ENCODE measurements at places on chromosomes 16 and 17.
A peak's percentile ranks its signal among the peaks of the same experiment; 100 is the strongest.

DNA sequence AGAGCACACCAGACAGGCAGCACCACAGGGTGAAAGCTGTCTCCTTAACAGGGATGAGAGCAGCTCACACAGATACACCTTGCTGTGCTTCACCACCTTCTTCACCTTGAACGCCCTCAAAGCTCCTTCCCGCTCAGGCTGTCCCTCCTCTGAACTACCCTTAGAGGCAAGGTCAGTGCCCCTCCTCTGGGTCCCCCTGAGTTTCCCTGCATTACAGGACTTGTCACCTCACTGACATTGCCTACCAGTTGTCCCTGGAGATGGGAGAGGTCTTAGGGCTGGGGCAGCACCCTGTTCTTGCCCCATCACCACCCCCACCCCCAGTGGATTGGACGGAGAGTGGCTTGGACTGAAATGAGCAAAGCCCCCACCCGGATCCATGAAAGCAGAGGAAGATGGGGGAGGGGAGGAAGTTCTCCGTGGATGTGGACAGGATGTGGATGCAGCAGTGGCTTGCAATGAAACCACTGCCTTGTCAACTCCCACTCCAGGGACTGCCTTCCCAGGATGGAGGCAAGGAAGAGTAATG, 73.2 kb upstream of the CDH5 start:
- DNase-seq, result no peak

GRCh38 chr16:67244387-67245185, 2.7 kb downstream of the FHOD1 start:
- DNase-seq, result peak; percentile 94

GRCh38 chr17:80308692-80309517, 48.3 kb downstream of the RNF213 start:
- no peak for DNase-seq

GRCh38 chr17:6425407-6425806, 9.5 kb downstream of the AIPL1 start:
- DNase-seq, result no peak

GRCh38 chr16:31696968-31697743, 169.5 kb downstream of the AHSP start:
- DNase-seq, result peak; percentile 57

DNA sequence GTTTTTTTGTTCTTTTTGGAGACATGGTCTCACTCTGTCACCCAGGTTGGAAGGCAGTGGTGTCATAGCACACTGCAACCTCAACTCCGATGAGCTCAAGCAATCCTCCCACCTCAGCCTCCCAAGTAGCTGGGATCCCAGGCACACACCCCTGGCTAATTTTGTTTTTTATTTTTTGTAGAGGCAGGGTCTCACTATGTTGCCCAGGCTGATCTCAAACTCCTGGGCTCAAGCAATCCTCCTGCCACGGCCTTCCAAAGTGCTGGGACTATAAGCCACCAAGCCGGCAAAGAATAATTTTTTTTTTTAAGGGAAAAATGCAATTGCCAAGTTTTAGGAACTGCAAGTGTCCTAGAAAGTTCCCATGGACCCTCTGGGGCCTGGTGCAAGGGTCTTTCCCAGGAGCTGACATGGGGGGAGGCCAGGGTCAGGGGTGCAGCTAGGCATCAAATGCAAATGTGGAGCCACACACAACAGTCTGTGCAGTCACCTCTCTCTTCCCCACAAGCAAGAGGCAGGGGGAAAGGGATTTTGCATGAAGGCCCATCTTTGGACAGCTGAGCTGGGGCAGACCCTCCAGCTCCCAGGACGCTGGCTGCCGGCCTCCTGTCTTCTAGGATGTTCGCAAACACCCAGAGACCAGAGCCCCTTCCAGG, 20.1 kb upstream of the BCAR1 start:
- no peak for DNase-seq

- DNase-seq, result no peak
Observed at GRCh38 chr17:62905233-62905632, 60.8 kb upstream of the TANC2 start.

Data from fibroblast of mammary gland (primary cell).